ENCODE measurements at places on chromosomes 12 and 14.
A peak's percentile ranks its signal among the peaks of the same experiment; 100 is the strongest.

- DNase-seq, result no peak
Observed at GRCh38 chr14:50531595-50532501, 521 bp downstream of the MAP4K5 start.

DNA sequence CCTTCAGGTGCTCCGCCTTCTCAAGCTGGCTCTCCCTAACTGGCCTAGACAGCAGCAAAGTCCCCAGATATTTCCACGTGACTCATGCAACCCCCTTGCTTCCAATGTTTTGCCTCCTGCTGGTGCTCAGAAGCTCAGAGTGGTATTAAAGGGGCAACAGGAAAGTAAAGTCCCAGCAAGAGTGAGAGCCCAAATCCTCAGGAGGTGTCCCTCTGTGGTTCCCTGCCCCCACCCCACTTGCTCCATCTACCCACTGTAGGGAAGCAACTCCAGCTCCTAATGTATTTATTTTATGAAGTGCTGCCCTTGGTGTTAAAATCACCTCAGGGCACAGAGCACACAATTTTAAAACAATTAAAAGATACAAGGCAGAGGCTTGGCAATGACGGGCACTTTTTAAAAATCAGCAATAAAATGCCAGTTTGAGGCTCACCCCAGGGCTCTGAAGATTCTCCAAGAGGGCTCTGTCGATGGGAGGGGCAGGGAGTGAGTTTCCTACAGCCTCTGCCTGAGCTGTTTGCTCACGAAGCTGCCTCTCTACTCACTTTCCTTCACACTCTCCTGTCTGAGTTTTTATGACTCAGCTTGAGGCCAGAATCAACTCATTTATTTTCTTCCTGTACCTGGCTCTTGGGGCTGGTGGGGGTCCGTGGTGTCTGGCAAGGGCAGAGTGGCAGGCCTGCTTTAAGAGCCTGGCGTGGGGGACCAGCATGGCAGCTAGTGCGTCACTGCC is 81.9 kb upstream of the MAX start:
- DNase-seq, result no peak

GRCh38 chr14:61037215-61037614 is 56.2 kb downstream of the SLC38A6 start:
- no peak for DNase-seq

GRCh38 chr12:19461999-19462398 is 22.7 kb downstream of the AEBP2 start:
- no peak for DNase-seq

DNA sequence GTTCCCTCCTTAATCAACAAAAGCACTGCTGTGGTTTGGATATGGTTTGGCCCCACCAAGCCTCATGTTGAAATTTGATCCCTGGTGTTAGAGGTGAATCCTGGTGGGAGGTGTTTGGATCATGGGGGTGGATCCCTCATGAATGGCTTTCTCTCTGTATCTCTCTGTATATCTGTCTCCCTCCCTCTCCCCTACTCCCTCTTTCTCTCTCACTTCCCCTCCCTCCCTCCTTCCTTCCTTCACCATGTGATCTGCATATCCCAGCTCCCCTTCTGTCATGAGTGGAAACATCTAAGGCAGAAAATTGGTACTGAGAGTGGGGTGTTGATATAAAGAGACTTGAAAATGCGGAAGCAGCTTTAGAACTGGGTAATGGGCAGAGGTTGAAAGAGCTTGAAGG is 5.2 kb downstream of the GSKIP start:
- DNase-seq, result no peak

DNA sequence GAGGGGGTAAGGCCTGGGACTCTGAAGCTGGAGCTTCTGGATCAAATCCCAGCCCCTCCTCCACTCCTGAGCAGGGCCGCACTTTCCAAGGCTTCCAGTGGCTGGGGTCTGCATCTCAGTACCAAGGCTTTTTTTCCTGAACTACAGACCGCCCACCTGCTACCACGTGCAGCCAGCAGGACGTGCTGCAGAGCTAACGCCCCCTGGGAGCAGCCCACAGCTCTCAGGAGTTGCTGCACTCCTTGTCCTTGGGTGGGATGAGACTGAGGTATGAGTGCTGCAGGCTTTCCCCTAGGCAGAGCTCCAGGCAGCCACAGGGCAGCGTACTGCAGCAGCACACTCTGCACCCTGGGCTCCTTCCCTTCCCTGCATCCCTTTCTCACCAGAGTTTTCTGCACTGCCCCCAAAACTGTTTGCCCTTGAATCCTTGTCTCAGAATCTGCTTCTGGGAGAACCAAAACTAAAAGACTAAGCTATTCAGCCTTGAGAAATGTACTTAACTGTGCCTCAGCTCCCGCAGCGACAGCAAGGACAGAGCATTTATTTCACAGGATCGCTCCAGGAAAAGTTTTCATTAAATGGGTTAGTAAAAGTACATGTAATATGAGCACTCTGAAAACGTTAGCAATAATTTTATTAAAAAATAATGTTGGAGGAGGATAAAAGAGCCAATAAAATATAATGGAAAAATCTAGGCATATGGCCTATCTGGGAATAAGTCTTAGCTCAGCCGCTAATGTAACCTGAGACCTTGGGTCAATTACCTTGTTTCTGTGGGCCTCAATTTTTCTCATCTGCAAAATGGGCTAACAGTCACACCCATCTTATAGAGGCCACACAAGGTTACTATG is 25.5 kb downstream of the RBM19 start:
- DNase-seq, result no peak

DNA sequence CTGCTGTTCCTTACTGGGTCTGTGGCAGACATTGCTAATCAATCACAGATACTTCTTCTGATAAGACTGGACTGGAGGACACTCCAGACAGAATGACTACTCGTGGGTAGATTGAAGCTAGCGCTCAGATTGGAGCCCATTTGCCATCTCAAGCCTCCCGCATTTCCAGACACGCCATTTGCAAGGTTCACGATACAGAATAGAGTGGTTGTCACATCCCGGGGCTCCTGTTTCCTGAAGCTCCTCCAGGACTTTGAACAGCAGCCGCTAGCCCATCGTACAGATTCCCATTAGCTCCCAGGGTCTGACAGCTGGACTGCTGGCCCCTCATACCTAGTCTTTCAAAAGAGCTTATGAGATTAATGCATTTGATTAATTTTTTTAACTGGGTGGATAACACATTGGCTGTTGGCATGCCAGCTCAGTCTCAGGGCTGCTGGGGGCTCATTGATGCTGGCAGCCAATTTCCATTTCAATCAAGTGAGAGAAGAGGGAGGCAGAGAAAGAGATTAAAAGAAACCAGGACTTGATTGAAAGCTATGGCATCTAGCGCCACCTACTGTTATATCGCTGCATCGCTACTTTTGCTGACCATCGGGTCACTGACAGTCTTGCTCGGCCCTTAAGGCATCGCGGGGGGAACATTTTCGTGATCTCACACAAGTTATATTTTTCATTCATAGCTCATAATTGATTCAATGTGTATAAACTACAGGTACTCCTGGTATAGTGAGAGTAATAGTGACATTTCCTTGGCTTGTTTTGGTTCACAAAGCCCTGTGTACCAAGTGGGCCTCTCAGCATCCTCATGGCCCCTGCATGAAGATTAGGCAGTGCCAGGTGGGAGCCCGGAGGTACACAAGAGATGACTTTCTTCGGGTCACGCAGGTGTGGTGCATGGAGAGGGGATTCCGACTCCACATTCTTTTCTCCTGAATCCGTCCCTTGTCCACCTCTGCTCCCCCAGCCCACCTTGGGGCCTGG is 78.6 kb downstream of the CCDC60 start:
- DNase-seq, result peak; percentile 46

GRCh38 chr14:101056446-101056845 is 152.9 kb upstream of the RTL1 start:
- DNase-seq, result no peak

DNA sequence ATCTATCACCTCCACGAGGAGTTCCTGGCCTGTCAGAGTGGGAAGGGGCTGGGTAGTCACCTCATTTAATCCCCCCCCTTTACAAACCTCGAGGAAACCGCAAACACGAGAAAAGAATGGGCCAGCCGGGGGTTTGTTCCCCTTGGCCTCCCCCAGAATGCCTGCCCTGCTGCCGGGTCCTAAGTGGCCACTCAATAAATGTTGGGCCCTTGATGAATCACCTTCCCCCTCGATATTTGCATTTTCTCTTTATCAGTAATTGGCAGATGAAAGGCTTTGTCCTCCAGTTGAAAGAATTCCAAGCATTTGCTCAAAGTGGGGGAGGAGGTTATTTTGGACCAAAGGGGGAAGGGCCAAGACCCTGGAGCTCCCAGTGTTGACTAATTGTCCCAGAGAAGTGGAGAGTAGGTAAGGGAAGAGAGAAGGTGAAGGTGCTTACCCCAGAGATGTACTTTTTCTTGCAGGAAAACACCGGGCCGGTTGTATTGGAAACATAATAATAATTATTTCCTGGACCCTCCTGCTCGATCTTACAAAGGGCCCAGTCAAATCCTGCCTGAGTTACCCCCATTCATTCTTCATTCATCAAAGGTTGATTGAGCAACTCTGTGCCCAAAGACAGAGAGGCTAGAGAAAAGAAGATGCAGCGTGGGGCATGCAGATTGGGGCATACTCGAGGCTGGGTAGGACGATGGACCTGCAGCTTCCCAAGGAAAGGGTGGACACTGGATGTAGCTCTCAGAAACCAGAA is 1.9 kb upstream of the KDM2B start:
- no peak for DNase-seq

- no peak for DNase-seq
Observed at GRCh38 chr14:92563359-92563758, 49.8 kb downstream of the RIN3 start.

DNA sequence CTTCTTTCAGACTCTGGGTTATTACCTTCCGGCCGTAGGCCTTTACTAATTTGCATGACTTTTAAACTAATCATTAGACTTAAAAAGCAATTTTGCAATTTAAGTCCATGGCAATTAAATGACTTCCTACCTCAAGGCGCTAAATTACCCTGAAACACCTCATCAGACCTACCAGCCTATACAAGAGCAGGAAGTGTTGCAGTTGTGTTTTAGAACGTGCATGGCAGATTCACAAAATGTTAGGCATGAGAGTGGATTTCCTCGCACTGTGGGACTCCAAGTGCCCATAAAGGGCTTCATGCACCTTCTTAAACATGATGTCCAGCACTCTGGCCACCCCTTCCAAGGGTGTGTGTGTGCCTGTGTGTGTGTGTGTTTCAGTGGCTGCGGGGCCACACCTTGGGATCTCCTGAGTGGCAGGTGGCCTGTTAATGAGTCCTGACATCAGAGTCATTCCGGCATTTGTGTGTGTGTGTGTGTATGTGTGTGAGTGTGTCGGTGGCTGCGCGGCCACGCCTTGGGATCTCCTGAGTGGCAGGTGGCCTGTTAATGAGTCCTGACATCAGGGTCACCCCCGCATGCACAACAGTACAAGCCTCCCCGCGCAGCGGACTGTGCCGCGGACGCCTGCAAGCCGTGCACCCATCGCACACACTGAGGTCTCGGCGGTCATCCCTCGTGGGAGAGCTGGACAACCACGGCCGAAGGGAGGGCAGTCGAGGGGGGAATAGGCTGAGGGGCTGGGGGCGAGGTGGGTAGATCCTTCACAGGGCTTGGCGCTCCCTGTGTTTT is 900 bp downstream of the C2CD5 start:
- DNase-seq, result no peak

- DNase-seq, result no peak
Observed at GRCh38 chr12:24596768-24597388, 352.0 kb downstream of the BCAT1 start.
